ENCODE measurements at places on chromosomes 2 and 18.

GRCh38 chr2:6492573-6492972 lies 373.1 kb downstream of the CMPK2 start:
- DNase-seq, result no peak

GRCh38 chr2:200324362-200324761 lies 17.9 kb downstream of the SPATS2L start:
- peak; percentile 42 for DNase-seq

DNA sequence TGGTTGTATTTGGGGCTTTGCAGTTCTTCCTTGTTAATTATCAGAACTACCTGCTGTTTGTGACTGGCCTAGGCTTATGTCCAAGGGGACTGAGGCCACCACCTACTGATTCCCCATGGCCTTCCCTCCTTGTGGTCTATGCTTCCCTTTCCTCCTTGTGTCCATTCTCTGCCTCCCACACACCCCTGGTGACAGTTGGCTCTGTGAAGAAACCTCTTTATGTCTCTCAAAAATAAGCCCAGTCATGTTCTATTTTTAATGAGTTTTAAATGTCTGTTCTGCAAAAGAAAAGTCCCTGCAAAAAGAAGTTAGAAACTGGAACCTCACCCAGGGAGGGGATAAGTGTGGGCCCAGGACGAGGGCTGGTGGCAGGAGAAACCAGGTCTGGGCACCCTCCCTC lies 105.0 kb downstream of the SMC6 start:
- no peak for DNase-seq

- peak; percentile 91 for DNase-seq
Measured at GRCh38 chr2:182866461-182867406, at the start of gene FRZB. TSS of gene FRZB (minus strand) at chr2:182866637. CDS start at chr2:182866552, 85 bp downstream.

DNA sequence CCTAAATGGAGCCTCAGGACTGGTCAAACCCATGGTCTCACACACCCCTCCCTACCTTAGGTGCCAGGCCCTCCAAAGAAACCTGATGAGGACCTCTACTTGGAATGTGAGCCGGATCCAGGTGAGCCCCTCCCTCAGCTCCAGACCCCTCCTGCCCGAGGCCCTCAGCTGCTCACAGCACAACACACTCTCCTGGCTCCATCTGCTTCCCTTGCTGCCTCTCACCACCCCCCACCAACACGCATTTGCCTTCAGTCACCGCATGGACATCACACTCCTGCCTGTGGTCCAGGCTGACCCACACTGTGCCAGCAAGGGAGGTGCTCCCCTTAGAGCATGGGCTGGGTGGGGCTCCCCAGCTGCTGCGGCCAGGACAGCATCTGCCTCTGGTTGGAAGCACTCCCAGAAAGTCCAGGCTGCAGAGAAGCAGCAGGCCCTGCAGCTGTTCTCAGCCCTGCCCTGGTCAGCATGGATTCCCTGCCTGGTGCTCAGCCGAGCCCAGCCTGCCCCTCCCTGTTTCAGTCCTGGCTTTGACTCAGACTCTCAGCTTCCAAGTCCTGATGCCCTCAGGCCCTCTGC lies 15.1 kb downstream of the SH2D6 start:
- DNase-seq, result no peak

DNA sequence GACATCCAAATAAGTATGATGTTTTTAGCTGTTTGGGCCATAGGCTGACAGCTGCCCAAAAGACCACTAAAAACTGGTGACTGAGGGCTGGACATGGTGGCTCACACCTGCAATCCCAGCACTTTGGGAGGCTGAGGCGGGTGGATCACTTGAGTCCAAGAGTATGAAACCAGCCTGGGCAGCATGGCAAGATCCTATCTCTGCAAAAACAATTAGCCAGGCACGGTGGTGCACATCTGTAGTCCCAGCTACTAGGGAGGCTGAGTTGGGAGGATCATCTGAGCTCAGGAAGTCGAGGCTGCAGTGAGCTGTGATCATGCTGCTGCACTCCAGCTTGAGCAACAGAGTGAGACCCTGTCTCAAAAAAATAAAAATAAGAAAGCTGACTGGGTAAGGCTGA lies 511.5 kb upstream of the RAB6C start:
- DNase-seq, result no peak

DNA sequence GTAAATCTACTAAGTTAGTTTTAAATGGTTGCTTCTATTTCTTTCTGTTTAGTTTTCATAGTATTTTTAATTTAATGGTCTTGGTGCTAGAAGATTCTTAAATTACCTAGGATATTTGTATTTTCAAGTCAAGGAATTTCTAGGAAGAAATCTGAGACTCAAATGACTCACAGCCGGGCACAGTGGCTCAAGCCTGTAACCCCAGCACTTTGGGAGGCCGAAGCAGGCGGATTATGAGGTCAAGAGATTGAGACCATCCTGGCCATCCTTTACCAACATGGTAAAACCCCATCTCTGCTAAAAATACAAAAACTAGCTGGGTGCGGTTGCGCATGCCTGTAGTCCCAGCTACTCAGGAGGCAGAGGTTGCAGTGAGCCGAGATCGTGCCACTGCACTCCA lies 95.5 kb downstream of the C2orf74 start:
- no peak for DNase-seq

DNA sequence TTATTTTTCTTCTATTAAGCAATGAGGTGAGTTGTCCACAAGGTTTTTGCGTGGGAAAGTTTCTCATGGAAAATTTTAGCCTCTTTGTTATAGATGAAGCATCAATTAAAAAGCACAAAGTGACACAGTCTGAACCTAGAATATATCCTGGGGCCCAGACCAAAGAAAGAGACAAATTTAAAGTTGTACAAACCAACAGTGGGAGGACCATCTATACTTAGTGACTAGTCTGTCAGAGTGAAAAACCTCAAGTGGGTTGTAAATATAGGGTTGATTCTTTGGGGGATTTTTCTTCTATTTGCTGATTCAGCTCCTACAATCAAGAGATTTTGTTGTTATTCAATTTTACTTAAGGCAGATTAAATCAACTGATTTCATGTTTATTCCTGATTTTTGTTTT lies 256.2 kb downstream of the SATB2 start:
- no peak for DNase-seq

DNA sequence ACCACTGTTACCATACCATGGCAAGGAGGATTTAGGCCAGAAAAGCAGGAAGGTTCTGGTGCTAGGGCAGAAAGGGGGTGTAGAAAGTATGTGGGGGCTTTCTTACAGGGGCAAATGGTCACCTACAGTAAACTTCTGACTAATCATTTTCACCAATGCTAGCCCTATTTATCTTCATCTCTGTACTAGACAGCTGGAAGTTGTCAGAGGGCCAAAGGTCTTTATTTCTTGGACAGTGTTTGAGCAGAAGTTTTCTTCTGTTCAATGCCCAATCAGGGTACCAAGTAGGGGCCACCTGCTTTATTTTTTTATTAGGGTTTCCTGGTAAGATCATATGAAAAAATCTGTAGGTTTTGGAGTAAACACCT lies 37.6 kb downstream of the MAP4K4 start:
- no peak for DNase-seq

Measured in neural progenitor cell (in vitro differentiated cells).